Right lobe of liver (tissue), 6 donors: ENCODE measurements at places on chromosomes 16 and 17. TPM values are rescaled to one million over a fixed set of nuclear protein-coding genes. Genes with fewer than 3 reads are reported as not detected.

DNA sequence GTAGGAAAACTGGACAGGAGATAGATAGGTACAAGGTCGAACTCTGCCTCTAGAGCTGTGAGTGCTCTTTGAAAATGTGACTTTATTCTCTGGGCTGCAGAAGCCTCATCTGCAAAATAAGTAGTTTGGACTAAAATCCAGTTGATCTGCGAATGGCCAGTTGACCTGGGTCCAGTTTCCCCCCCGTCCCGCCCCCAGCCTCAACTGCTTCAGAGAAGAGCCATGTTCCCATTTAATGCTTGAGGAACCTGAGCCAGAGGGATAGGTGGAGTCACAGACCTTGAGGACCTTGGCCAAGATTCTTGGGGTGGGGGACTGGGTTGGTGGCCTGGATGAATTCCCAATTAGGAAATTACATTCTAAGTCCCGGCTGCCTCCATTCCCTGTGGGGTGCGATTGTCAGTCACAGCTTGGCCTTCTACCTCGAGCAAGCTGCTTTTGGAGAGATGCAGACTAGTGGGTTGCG, 14.1 kb downstream of the TBX2 start:
- no peak for DNase-seq

Gene TBC1D3I
- not detected for total RNA-seq

Gene RAB11FIP4
- 4.4 TPM for total RNA-seq

Gene CD7
- total RNA-seq: 0.31 TPM

Gene USP31
- 10.5 TPM for total RNA-seq

Gene KLHL10
- not detected for total RNA-seq
